Activated CD4-positive, alpha-beta T cell treated with anti-CD3 and anti-CD28 coated beads, Interleukin-2, amount 10 ng/mL, durations not matched to agents 24 days and 14 days (primary cell): ENCODE measurements at places on chromosomes 13 and 19. TPM values are rescaled to one million over a fixed set of nuclear protein-coding genes. Genes with fewer than 3 reads are reported as not detected.

Gene KRTDAP
- total RNA-seq: not detected in 2 replicates

Gene RASL11A
- total RNA-seq: 1.8 and 2.8 TPM in 2 replicates

DNA sequence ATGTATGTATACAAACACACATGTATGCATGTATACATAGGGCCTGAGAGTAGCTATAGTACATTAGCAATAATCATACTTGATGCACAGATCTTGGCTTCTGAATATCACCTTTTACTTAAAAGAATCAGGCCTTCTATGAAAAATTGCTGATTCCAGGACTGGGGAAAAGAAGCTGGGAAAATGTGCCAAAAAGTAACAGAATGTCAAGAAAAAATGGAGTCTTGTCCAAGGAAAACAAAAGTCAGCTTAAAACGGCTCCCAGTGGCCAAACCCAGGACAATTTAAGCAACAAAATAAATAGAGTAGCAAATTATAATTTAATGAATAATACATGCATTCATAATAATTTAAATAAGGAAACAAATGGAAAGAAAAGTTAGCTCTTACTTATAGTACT is 2104.9 kb downstream of the PCDH9 start:
- H3K27ac ChIP-seq: no peak overlapping the region
- DNase-seq: no peak
- H3K4me1 ChIP-seq: no peaks in the 10 kb centered on the region

- H3K36me3 ChIP-seq: no peaks in the 10 kb centered on the region
- H3K4me1 ChIP-seq: peaks cover 22% of the 10 kb centered on the region
- no peak overlapping the region for H3K4me3 ChIP-seq
- DNase-seq: no peak
- H3K27ac ChIP-seq: no peak overlapping the region
Observed at GRCh38 chr13:50589651-50590054, 253.8 kb downstream of the DLEU7 start.

DNA sequence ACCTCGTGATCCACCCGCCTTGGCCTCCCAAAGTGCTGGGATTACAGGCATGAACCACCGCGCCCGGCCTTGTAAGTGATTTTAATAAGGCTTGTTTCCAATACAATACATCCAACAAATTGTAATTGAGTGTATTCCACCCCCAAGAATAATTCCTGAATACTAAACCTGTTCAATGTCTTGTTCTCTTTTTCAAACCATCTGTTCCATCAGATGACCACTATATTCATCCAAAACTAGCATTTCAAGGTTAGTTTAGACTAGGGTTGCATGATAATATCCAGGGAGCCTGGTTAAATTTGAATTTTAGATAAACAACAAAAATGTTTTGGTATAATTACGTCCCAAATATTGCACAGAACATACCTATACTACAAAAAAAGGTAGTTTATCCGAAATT is 135.4 kb upstream of the WASF3 start:
- DNase-seq: no peak
- no peak overlapping the region for H3K27ac ChIP-seq
- peaks cover 5% of the 10 kb centered on the region for H3K27me3 ChIP-seq
- no peak overlapping the region for H3K4me3 ChIP-seq

Gene TBCB
- total RNA-seq: 129 and 133 TPM in 2 replicates

DNA sequence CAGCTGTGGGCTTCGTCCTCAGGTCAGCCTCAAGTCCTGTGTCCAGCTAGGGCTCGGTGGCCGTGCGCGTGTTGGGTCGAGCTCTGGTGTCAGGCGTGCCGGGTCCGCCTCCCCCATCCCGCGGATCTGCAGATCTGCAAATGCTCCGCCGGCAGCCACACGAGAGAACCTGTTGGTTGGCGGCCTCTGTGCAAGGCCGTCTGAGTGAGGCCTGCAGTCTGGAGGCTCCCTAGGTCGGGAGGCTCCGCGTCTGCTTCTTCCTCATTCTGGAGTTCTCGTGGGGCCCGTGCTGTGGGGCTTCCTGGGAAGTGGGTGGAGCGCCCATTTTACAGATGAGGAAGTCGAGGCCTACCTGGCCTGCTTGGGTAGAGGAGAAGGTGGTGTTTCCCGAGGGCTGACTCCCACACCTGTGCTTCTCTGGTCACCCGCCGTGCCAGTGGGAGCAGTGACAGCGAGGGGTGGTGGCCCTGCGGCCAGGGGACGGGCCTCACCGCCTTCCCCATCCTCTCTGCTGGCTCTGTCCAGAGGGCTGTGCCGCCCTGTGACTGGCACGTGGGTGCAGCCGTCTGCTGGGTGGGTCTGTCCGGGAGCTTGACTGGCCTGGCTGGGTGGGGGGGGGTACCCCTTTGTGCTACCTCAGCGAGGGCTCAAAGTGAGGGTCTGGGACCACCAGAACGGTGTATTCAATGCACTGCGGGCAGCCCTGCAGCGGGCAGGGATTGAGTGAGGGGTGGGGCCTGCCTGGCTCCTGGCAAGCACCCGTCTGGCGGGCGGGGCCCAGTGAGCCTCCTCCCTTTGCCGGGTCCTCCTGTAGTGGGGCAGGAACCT is 3.3 kb downstream of the CSNK1G2 start:
- peaks cover 27% of the 10 kb centered on the region for H3K4me1 ChIP-seq
- H3K36me3 ChIP-seq: peaks cover 14% of the 10 kb centered on the region
- H3K27ac ChIP-seq: no peak overlapping the region

DNA sequence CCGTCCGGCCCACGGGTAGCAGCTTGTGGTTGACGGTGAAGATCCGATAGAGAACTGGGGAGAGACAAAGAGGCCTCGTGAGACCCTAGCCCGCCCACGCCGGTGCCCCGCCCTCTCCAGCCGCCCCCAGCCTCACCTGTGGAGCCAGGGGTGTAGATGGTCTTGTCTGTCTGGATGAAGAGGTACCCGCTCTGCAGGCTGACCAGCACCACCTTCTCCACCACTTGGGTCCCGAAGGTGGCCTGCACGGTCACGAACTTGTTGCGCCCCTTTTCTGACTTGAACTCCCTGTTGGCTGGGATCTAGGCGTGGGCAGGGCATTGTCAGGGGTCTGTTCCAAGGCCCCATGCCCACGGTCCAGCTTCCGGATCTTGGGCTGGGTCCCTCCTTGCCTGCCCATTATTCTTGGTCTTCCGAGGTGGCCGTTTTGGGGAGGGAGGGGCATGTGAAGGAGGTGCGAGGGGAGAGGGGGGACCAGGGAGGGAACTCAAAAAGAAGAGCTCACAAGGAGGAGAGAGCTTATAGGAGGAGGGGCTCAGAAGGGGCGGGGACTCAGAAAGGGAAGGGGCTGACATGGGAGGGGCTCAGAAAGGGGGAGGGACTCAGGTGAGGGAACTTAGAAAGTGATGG is 2.2 kb downstream of the C3 start:
- H3K36me3 ChIP-seq: no peaks in the 10 kb centered on the region
- no peak for DNase-seq
- no peak overlapping the region for H3K27ac ChIP-seq
- H3K4me1 ChIP-seq: peaks cover 31% of the 10 kb centered on the region
- H3K4me3 ChIP-seq: no peak overlapping the region

- no peaks in the 10 kb centered on the region for H3K36me3 ChIP-seq
- DNase-seq: no peak
- H3K27me3 ChIP-seq: peaks cover 5% of the 10 kb centered on the region
- H3K4me3 ChIP-seq: no peak overlapping the region
- H3K4me1 ChIP-seq: no peaks in the 10 kb centered on the region
Observed at GRCh38 chr19:35094656-35095055, 21.0 kb upstream of the FXYD3 start.

DNA sequence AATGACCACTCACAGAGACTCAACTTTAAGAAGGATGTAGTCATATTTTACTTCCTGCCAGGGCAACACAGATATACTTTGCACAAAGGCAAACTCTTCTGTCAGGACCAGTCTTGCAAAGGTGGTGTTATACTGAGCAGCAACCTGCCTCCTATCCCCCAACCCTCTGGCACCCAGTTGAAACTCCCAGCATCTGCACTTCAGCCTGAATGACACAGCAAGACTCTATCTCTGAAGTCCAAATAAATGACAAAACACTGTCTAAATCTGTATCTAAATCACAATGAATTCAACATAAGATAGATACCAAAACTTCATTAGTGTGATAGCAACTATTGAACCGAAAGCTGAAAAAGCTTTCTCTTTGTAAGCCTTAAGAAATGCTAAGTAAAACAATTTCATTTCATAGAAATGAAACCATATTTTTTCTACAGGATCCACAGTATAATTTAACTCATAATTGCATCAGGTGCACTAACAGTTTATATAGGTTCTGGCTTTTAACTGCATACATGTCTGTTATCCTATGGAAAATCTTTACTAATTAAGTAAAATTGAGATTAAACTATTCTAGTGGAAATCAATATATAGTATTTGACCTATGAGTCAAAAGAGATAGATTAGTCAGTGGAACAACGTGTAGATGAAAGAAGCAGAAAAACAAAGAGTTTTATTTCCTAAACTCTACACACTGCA is 163.7 kb downstream of the TBC1D4 start:
- H3K36me3 ChIP-seq: peaks cover 23% of the 10 kb centered on the region
- H3K4me1 ChIP-seq: peaks cover 50% of the 10 kb centered on the region
- DNase-seq: peak; percentile 72
- no peaks in the 10 kb centered on the region for H3K27me3 ChIP-seq
- peak overlapping the region; percentile 93 for H3K27ac ChIP-seq

DNA sequence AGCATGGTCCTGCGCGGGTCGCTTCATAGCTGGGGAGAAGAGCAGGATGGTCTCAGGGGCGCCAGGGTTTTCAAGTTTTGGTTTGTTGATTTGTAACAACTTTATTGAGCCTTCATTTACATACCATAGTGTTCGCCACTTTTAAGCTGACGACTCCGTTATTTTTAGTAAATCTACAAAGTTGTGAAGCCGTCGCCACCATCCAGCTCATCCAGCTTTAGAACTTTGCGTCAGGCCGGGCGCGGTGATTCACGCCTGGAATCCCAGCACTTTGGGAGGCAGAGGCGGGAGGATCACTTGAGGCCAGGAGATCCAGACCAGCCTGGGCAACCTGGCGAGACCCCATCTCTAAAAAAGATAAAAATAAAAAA is 404 bp downstream of the C19orf44 start:
- H3K4me1 ChIP-seq: peaks cover 14% of the 10 kb centered on the region
- H3K4me3 ChIP-seq: peak overlapping the region; percentile 96
- H3K27me3 ChIP-seq: no peaks in the 10 kb centered on the region
- H3K27ac ChIP-seq: peak overlapping the region; percentile 93

GRCh38 chr19:15464394-15465385 is at the start of gene RASAL3:
RASAL3 (minus strand) TSS chr19:15464544; CDS start chr19:15464358, 186 bp downstream.
- peak within 1 kb of the TSS; percentile 95 for H3K27ac ChIP-seq
- H3K4me3 ChIP-seq: peak within 1 kb of the TSS; percentile 91
- DNase-seq: peak; percentile 90
- peaks cover 36% of the 10 kb centered on the region for H3K36me3 ChIP-seq
- H3K4me1 ChIP-seq: peaks cover 63% of the 10 kb centered on the region
- peaks cover 9% of the 10 kb centered on the region for H3K27me3 ChIP-seq

DNA sequence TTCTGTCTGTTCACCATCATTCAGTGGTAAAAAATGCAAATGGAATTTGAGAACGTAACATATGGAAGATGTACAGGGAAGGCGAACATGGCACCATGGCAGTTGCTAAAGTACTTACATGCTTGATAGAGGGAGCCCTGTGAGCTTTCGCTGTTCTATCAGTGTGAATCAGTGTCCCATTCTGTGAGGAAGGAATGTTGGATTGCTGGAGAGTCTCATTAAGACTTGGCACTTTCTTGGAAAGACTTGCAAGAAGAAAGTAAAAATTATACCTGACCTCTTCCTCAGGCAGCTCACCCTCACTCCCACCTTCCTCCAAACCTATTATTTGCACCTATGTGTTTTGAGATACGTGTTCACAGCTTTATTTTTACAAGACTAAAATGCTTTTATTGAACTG is 43.5 kb downstream of the FREM2 start:
- DNase-seq: no peak
- H3K36me3 ChIP-seq: no peaks in the 10 kb centered on the region
- H3K27ac ChIP-seq: no peak overlapping the region
- H3K4me3 ChIP-seq: no peak overlapping the region

DNA sequence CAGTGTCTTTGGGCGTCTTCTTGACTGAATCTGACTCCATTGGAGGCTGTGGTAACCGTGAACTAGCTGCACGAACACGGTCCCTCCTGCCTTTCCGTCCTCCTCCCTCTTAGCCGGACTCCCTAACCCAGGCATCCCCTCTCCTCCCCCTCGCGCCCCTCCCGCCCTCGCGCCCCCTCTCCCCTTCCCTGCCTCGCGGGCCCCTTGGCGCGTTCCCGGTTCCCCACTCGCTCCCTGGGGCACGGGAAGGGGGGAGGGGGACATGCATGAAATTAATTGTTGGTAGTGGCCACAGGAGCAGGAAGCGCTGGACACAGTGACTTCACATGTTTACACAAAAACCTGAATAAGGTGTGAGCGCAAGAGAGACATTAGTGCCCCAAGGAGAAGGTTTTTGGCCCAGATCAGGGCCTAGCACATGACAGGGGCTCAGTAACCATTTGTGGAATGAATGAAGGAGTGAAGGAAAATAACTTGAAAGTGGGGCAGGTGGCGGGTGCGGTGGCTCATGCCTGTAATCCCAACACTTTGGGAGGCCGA is 279 bp downstream of the DMRTC2 start:
- no peaks in the 10 kb centered on the region for H3K4me1 ChIP-seq
- H3K4me3 ChIP-seq: no peak overlapping the region
- H3K27me3 ChIP-seq: peaks cover 17% of the 10 kb centered on the region
- H3K36me3 ChIP-seq: no peaks in the 10 kb centered on the region

DNA sequence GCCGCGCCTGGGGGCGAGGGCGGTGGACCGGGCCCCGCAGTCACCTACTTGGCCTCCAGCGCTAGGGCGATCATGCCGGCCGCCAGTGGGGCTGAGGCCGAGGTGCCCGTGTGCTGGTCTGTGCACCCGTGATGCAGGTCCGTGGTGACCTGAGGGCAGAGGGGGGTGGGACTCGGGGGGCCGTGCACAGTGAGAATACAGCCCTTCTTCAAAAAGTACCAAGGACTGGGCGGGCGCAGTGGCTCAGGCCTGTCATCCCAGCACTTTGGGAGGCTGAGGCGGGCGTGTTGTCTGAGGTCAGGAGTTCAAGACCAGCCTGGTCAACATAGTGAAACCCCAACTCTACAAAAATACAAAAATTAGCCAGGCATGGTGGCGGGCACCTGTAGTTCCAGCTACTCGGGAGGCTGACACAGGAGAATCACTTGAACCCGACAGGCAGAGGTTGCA is 5.0 kb upstream of the C19orf25 start:
- peaks cover 3% of the 10 kb centered on the region for H3K4me1 ChIP-seq
- H3K27me3 ChIP-seq: no peaks in the 10 kb centered on the region
- H3K36me3 ChIP-seq: peaks cover 2% of the 10 kb centered on the region
- H3K4me3 ChIP-seq: no peak overlapping the region
- H3K27ac ChIP-seq: no peak overlapping the region

Gene BCAM
- not detected in 2 replicates for total RNA-seq

Gene SERTAD1
- 19.3 and 20.8 TPM in 2 replicates for total RNA-seq

DNA sequence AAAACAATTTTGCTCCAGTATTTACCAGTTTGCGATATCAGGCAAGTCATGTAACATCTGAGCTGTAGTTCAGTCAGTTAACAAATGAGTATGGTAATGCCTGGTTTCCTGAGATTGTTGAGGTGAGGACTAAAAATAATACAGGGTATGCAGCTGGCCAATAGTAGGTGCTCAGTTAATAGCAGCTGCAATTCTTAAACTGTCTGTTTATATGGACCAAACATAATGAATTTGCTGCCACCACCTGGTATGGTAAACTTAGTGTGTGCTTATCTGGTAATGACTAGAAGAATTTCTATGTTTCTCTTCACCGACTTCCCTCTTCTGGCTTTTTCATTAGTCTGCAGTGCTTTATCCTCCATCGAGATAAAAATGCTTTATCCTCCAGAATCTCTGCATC is 9.1 kb downstream of the ZMYM2 start:
- peaks cover 7% of the 10 kb centered on the region for H3K4me1 ChIP-seq
- H3K27me3 ChIP-seq: no peaks in the 10 kb centered on the region
- H3K4me3 ChIP-seq: no peak overlapping the region
- peaks cover 26% of the 10 kb centered on the region for H3K36me3 ChIP-seq
- no peak overlapping the region for H3K27ac ChIP-seq

GRCh38 chr19:8973501-8974091 is 36.6 kb downstream of the MUC16 start:
- no peak overlapping the region for H3K4me3 ChIP-seq
- no peaks in the 10 kb centered on the region for H3K36me3 ChIP-seq
- H3K27me3 ChIP-seq: no peaks in the 10 kb centered on the region
- H3K4me1 ChIP-seq: no peaks in the 10 kb centered on the region
- H3K27ac ChIP-seq: no peak overlapping the region
